Kidney (tissue), 22 donors: ENCODE measurements at places on chromosomes 4 and X. TPM values are rescaled to one million over a fixed set of nuclear protein-coding genes. Genes with fewer than 3 reads are reported as not detected.
A peak's percentile ranks its signal among the peaks of the same experiment; 100 is the strongest.

PHF8 gene
- total RNA-seq = 34.1 TPM

C4orf50 gene
- total RNA-seq = 0.16 TPM

- no peak overlapping the region for H3K27ac ChIP-seq
- H3K36me3 ChIP-seq = no peaks in the 10 kb centered on the region
- no peak for DNase-seq
- no peak overlapping the region for H3K4me3 ChIP-seq
- H3K27me3 ChIP-seq = no peaks in the 10 kb centered on the region
- no peaks in the 10 kb centered on the region for H3K4me1 ChIP-seq
Observed at GRCh38 chr4:110275871-110276270, 77.5 kb upstream of the ELOVL6 start.

CXorf49 gene
- total RNA-seq = not detected

- H3K36me3 ChIP-seq = no peaks in the 10 kb centered on the region
- H3K27ac ChIP-seq = no peak overlapping the region
- H3K4me1 ChIP-seq = peaks cover 6% of the 10 kb centered on the region
- no peak overlapping the region for H3K4me3 ChIP-seq
Observed at GRCh38 chr4:4697584-4697983, 155.7 kb upstream of the STX18 start.

USP17L21 gene
- total RNA-seq = not detected

DNA sequence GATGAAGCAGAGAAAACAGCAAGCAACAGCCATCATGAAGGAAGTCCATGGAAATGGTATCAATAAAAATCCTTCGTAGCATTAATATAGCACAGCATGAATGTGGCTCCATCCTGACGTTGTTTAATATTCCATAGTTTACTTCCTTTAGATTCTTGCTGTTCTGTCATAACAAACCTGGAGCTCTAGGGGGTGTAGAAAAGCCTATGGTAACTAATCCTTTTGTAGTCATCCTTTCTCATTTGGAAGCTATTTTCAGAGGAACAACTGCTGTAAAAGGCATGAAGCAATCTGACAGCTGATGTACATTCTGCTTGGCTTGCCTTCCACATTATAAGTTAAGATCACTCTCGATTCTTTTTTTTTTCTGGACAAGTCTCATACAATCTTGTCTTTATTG, 914 bp downstream of the MYOZ2 start:
- DNase-seq = no peak
- H3K4me3 ChIP-seq = no peak overlapping the region
- no peaks in the 10 kb centered on the region for H3K27me3 ChIP-seq

- no peaks in the 10 kb centered on the region for H3K4me1 ChIP-seq
- no peak overlapping the region for H3K4me3 ChIP-seq
- no peaks in the 10 kb centered on the region for H3K27me3 ChIP-seq
- no peak overlapping the region for H3K27ac ChIP-seq
Observed at GRCh38 chr4:103036169-103036568, 16.7 kb upstream of the SLC9B1 start.

NPNT gene
- total RNA-seq = 78.3 TPM

HTR2C gene
- total RNA-seq = not detected

DNA sequence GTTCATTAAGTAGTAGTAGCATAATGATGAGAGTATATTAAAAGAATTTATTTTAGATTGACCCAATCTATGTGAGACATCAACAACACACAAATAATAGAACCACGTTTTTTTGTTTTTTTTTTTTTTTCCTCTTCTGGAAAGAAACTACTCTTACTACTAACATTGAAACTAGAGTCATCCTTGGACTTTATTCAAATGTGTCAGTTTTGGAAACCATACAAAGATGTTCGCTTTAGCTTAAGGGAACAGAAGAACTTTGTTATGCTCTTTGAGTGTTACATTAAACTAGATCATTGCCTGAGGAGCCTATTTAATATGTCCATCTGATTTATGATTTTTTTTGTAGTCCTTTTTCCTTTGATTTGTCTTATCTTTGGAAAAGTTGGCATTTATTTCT, 166.7 kb downstream of the RPA4 start:
- no peaks in the 10 kb centered on the region for H3K4me1 ChIP-seq
- H3K4me3 ChIP-seq = no peak overlapping the region
- no peak for DNase-seq
- H3K27me3 ChIP-seq = no peaks in the 10 kb centered on the region
- H3K36me3 ChIP-seq = no peaks in the 10 kb centered on the region

DNA sequence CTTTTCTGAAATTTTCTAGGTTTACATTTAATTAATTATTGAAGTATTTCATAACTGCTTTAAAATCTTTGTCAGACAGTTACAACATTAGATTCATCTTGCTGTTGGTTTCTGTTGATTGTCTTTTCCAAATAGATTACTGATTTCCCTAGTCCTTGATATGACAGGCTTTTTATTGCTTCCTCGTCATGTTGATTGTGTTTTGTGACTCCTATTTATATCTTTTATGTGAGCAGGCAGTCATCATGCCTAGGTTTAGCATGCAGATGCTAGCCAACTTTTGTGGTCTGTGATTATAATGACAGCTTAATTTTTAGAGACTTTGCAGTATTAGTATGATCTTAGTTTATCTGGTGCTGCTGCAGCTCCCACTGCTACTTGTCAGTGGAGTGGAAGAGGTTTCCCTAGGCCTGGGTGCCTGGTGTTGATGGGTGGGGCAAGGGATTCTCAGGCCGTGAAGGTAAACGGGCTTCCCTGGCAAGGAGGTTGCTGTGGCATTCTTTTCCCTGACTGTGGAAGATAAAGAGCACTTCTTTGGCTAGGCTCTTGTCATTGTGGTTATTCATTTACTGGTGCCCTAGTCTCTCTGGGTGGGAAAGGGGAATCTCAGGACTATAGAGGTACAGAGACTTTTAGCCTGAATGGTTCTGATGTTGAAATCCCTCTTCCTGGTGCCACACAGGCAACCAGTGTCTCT, 65.7 kb downstream of the SERPINA7 start:
- no peaks in the 10 kb centered on the region for H3K4me1 ChIP-seq

- no peak overlapping the region for H3K4me3 ChIP-seq
- no peaks in the 10 kb centered on the region for H3K36me3 ChIP-seq
- no peaks in the 10 kb centered on the region for H3K4me1 ChIP-seq
- no peak overlapping the region for H3K27ac ChIP-seq
- DNase-seq = no peak
Observed at GRCh38 chr4:164138521-164138920, 615.4 kb upstream of the SMIM31 start.

DNA sequence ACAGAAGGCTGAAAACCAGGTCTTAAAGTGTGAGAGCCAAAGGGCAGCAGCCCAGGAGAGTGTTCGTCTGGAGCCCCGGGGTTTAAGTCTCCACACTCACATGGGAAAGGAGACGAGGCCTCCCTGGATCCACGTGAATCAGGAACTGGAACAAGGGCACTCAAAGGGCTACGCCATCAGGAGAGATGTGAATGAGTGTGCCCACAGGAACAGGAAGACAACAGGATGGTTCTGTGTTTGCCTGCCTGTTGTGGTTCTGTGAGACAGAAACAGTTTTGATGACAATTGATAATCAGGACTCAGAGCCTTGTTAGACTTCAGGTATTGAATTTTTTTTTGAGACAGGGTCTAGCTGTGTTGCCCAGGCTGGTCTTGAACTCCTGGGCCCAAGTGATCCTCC, 4.9 kb upstream of the CTBP1 start:
- peaks cover 17% of the 10 kb centered on the region for H3K4me1 ChIP-seq
- no peak overlapping the region for H3K27ac ChIP-seq
- no peak overlapping the region for H3K4me3 ChIP-seq
- no peaks in the 10 kb centered on the region for H3K27me3 ChIP-seq
- DNase-seq = no peak

- no peaks in the 10 kb centered on the region for H3K4me1 ChIP-seq
- H3K27ac ChIP-seq = no peak overlapping the region
- no peak overlapping the region for H3K4me3 ChIP-seq
- no peak for DNase-seq
- H3K36me3 ChIP-seq = no peaks in the 10 kb centered on the region
Observed at GRCh38 chrX:6129195-6129594, 99.5 kb downstream of the NLGN4X start.

GRCh38 chr4:70712604-70713452, 8.9 kb upstream of the RUFY3 start:
- H3K36me3 ChIP-seq = no peaks in the 10 kb centered on the region
- DNase-seq = no peak
- peak overlapping the region; percentile 29 for H3K4me3 ChIP-seq
- H3K27ac ChIP-seq = peak overlapping the region; percentile 65
- no peaks in the 10 kb centered on the region for H3K27me3 ChIP-seq

DNA sequence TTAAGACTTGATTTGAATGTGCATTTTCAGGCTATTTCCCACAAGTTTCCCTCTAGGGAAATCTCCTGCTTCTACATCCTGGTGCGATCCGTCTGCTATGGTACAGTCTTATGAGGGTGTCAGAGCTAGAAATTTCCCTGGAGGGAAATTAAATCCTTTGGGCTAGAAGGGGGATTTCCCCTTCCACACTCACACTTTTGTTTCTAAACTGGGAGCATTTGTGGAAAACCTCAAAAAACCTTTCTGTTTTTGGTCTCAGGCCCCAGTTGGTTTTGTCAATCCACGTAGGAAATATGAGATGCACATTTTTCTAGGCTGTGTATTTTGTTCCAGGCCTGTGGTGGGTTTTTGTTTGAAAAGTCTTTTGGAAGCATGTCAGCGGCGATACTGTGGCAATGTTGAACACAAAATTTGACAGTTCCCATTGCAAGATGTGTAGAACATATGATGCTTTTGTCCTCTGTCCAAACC, 17.8 kb downstream of the HMGB3 start:
- no peaks in the 10 kb centered on the region for H3K4me1 ChIP-seq
- no peak overlapping the region for H3K4me3 ChIP-seq
- no peak for DNase-seq
- no peak overlapping the region for H3K27ac ChIP-seq

DNA sequence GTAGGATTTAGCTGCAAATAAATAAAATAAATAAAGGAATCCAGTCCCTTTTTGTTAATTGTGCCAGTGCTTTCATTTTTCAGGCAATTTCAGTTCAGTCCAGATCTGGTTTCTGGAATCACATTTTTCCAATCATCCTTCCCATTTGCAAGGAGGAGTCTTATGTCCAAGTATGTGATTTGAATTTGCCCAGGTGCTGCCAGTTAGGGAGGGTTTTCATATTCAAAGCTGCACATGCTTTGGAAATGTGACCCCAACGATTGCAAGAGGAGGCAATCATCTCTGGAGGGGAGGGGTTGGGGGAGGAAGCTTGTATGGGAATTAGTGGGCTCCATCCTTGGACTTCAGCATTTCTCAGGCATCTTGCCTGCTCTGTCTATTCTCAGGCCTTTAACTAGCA, 4.4 kb downstream of the PLAC1 start:
- H3K4me1 ChIP-seq = no peaks in the 10 kb centered on the region
- H3K27ac ChIP-seq = no peak overlapping the region
- H3K36me3 ChIP-seq = no peaks in the 10 kb centered on the region
- no peak overlapping the region for H3K4me3 ChIP-seq
- no peak for DNase-seq
- no peaks in the 10 kb centered on the region for H3K27me3 ChIP-seq

AWAT2 gene
- not detected for total RNA-seq

GRCh38 chr4:52588771-52589591, 70.1 kb downstream of the USP46 start:
- H3K4me1 ChIP-seq = no peaks in the 10 kb centered on the region
- DNase-seq = no peak
- peak overlapping the region; percentile 15 for H3K27ac ChIP-seq
- no peak overlapping the region for H3K4me3 ChIP-seq
- H3K36me3 ChIP-seq = no peaks in the 10 kb centered on the region

- no peak overlapping the region for H3K27ac ChIP-seq
- H3K27me3 ChIP-seq = no peaks in the 10 kb centered on the region
- no peaks in the 10 kb centered on the region for H3K36me3 ChIP-seq
Observed at GRCh38 chr4:126544276-126544675, 1088.5 kb upstream of the INTU start.

- DNase-seq = no peak
- peak overlapping the region; percentile 23 for H3K4me3 ChIP-seq
- no peak overlapping the region for H3K27ac ChIP-seq
- no peaks in the 10 kb centered on the region for H3K36me3 ChIP-seq
- H3K27me3 ChIP-seq = no peaks in the 10 kb centered on the region
Observed at GRCh38 chr4:176380352-176381157, 60.8 kb downstream of the SPCS3 start.

PPM1K gene
- 20.9 TPM for total RNA-seq

- H3K4me1 ChIP-seq = no peaks in the 10 kb centered on the region
- no peaks in the 10 kb centered on the region for H3K36me3 ChIP-seq
- no peak overlapping the region for H3K4me3 ChIP-seq
- H3K27me3 ChIP-seq = no peaks in the 10 kb centered on the region
- DNase-seq = no peak
- no peak overlapping the region for H3K27ac ChIP-seq
Observed at GRCh38 chr4:172073590-172073989, 260.4 kb downstream of the GALNTL6 start.

- no peaks in the 10 kb centered on the region for H3K36me3 ChIP-seq
- H3K27ac ChIP-seq = no peak overlapping the region
- DNase-seq = peak; percentile 42
Observed at GRCh38 chrX:68183612-68184214, 249.6 kb downstream of the OPHN1 start.

L1CAM gene
- 71.9 TPM for total RNA-seq

DNA sequence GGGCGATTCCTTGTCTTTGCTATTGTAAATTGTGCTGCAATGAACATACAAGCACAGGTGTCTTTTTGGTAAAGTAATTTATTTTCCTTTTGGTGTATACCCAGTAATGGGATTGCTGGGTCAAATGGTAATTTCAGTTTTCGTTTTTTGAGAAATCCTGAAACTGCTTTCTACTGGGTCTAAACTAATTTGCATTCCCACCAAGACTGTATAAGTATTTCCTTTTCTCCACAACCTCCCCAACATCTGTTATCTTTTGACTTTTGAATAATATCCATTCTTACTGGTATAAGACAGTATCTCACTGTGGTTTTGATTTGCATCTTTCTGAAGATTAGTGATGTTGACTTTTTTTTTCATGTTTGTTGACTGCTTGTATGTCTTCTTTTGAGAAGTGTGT, 2506.0 kb downstream of the PCDH7 start:
- H3K27ac ChIP-seq = no peak overlapping the region
- no peaks in the 10 kb centered on the region for H3K27me3 ChIP-seq
- no peak for DNase-seq
- H3K4me3 ChIP-seq = no peak overlapping the region
- no peaks in the 10 kb centered on the region for H3K4me1 ChIP-seq
- H3K36me3 ChIP-seq = no peaks in the 10 kb centered on the region

DNA sequence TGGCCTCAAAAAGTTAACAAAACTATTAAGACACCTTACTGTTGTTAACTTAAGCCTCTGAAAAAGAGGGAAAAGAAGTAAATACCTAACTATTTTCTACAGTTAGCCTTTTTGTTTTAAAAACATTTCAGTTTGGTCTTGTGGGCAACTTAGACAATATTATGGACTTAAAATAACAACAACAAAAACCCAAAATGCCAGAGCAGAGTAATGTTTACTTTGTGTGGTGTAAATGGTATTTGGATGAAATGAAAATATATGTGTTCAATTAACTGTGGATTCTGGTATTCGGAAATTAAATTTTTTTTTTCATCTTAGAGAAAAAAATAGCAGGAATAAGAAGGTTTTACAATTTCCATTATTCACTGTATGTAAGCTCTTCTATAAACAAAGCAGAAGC, 79.6 kb upstream of the NPNT start:
- no peaks in the 10 kb centered on the region for H3K36me3 ChIP-seq
- no peaks in the 10 kb centered on the region for H3K4me1 ChIP-seq
- no peak overlapping the region for H3K4me3 ChIP-seq
- DNase-seq = no peak

GRCh38 chrX:14913241-14913640, 40.0 kb downstream of the MOSPD2 start:
- H3K27me3 ChIP-seq = peaks cover 3% of the 10 kb centered on the region
- H3K4me3 ChIP-seq = no peak overlapping the region
- H3K27ac ChIP-seq = no peak overlapping the region
